Right atrium auricular region (tissue), 2 donors: ENCODE measurements at places on chromosomes 6 and 20. TPM values are rescaled to one million over a fixed set of nuclear protein-coding genes. Genes with fewer than 3 reads are reported as not detected.

DNA sequence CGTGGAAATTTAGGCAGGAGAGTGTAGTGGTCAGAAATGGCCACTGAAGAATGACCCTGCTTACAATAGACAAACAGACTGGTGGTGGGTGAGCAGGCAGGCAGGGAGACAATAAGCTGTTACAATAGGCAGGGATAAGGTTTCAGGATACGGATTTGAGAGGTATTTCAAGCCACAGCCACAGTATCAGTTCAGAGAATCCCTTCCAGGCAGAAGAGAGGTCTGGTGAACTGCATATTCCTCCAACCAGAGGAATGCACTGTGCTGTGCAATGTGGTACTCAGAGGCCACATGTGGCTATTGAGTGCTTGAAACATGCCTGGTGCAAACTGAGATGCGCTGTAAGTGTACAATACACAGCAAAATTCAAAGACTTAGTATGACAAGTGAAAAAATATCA, 20.6 kb downstream of the RMND1 start:
- no peaks in the 10 kb centered on the region for H3K27me3 ChIP-seq
- peaks cover 1% of the 10 kb centered on the region for H3K4me1 ChIP-seq
- H3K27ac ChIP-seq: no peak overlapping the region
- DNase-seq: no peak
- no peak overlapping the region for H3K4me3 ChIP-seq

- peaks cover 5% of the 10 kb centered on the region for H3K4me1 ChIP-seq
- H3K27ac ChIP-seq: no peak overlapping the region
- DNase-seq: no peak
- H3K4me3 ChIP-seq: no peak overlapping the region
These were observed 16.3 kb upstream of the ENPP1 start for GRCh38 chr6:131791476-131791875.

DNA sequence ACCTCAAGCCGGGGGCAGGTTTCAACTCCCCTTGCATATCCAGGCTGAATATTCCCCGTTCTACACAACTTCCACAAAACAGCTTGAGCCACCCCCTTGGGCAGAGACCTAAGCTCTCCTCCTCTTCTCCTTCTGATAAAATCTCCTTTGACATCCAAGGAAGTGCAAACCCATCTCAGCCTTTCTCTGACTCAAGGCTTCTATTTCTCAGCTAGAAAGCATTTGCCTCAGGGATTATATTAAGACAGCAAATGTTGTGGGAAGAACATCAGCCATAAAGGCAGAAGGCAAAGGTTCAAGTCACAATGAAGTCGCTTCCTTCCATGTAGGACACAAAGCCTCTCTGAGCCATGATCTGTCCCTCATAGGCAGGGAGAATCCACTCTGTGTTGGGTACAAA, 386.6 kb upstream of the ARID1B start:
- no peak for DNase-seq
- H3K27me3 ChIP-seq: no peaks in the 10 kb centered on the region
- H3K36me3 ChIP-seq: no peaks in the 10 kb centered on the region
- no peak overlapping the region for H3K27ac ChIP-seq

Gene EPHA7
- total RNA-seq: 8.4 TPM

Gene BEND6
- 0.43 TPM for total RNA-seq
